ENCODE measurements at places on chromosomes 11 and 22. TPM values are rescaled to one million over a fixed set of nuclear protein-coding genes. Genes with fewer than 3 reads are reported as not detected.

The OR51B5 gene
- not detected for total RNA-seq

The TRIM77 gene
- not detected for total RNA-seq

The SLC6A5 gene
- not detected for total RNA-seq

The BIK gene
- total RNA-seq, result 22.9 TPM

The TPBGL gene
- not detected for total RNA-seq

The USP2 gene
- total RNA-seq, result 1.4 TPM

The ATG16L2 gene
- 5.5 TPM for total RNA-seq

The TRIM34 gene
- 6.2 TPM for total RNA-seq

The EP300 gene
- total RNA-seq, result 40.0 TPM

The MLC1 gene
- not detected for total RNA-seq

Data from nasal cavity respiratory epithelium epithelial cell of viscerocranial mucosa (primary cell).